H7 (cell line): ENCODE measurements at places on chromosomes 1 and 21.

- DNase-seq, result no peak
Observed at GRCh38 chr1:234841710-234842231, 231.8 kb upstream of the IRF2BP2 start.

DNA sequence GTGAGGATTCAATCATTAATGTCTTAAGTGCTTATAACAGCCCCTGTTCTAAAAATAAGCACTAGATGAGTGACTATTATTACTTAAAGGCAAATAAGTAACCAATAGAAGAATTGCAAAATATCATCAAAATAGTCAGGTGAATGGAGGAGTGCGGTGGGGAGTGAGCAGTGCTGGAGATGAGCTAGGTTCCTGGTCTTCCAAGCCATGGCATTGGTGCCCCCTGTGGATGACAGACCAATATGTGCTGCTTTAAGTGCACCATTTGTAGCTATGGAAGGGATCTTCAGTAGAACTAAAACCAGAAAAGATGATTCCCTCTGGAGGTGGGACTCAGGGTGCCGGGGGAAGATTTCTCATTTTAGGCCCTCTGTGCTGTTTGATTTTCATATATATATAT, 46.1 kb upstream of the SLC30A1 start:
- DNase-seq, result peak; percentile 58

DNA sequence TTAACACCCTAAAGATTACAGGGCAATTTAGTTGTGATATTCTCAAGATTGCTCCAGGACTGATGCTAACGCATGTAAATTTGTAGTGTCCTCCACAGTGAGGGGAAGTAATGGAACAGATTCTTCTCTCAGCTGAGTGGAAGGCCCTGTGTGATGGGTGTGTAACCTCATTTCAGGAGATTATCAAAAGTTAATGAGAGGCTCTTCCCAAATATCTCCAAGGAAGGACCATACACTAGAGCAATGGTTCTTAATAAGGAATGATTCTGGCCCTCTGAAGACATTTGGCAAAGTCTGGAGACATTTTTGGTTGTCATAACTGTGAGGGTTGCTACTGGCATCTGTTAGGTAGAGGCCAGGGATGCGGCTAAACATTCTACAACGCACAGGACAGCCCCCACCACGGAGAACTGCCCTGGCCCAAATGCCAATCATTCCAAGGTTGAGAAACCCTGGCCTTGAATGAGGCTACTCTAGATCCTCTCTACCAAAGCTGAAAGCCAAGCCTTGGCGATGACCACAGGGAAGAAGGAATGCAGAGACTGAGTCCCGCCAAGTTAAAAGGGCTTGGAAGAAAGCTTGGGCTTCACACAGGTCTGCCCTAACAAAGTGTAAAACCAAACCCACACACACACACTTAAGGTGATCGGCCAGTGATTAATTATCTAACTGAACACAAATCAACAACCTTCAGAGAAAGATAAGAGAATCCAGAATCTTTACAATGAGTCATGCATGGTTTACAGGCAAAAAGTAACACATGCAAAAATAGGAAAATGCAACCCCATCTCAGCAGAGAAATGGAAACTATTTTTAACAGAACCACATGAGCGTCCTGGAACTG, 135.8 kb downstream of the SYF2 start:
- no peak for DNase-seq

DNA sequence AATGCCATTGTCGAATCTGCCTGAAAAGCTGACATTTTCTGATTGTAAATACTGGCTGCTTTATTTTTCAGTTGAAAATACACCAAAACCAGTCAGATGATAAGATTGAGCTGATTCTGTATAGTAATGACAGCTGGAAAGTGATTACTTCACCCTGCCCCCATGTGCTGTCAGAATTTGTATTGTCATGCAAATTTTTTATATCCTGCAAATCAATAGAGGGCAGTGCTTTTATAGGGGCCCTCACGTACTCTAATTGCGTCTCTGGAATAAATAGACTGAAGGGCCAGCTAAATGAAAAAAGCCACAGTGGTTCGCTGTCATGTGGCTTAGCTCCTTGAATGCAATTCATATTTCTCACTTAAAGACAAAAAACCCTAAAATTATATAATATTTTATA, 208.6 kb downstream of the LHX8 start:
- peak; percentile 4 for DNase-seq

DNA sequence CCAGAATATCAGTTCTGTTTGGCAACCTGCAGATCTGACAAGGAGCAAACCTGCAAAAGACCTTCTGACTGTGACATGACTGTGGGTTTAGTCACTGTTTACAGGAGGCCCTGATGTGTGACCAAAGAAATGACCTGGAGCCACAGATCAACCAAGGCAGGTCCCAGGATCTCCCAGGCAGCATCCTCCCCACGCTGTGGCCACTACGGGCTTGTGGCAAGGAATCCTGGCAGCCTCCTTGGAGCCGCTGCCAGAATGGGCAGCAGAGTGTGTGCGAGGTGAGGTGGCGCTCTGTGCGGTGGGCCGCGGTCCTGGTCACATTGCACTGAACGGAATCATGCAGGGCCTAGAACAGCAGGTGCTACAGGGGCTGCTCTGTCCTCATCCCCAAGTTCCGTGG, 15.9 kb downstream of the MCM3AP start:
- DNase-seq, result no peak

GRCh38 chr1:17595602-17595925, 56.1 kb downstream of the ARHGEF10L start:
- DNase-seq, result no peak

- DNase-seq, result no peak
Observed at GRCh38 chr1:45191418-45191783, 15.0 kb downstream of the ZSWIM5 start.

GRCh38 chr1:215526147-215526845, 40.8 kb upstream of the KCTD3 start:
- DNase-seq, result peak; percentile 5

DNA sequence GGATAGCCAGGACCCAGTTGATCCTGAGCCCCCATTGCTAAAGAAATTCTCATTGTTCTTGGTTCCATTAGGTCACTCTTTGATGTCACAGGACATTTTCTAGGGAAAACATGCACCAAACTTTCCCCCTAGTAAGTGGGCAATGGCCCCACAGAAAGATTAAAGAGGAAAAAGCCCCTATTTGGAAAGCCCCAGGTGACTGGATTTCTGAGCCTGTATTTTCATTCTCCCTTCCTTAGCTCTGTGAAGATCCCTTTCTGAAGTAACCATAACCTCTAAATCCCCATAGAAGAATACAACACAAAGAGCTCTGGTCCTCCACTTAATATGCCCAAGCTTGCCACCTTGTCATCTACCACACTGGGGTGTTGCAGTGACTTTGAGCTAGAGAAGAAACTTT, 232.3 kb upstream of the FGGY start:
- no peak for DNase-seq

DNA sequence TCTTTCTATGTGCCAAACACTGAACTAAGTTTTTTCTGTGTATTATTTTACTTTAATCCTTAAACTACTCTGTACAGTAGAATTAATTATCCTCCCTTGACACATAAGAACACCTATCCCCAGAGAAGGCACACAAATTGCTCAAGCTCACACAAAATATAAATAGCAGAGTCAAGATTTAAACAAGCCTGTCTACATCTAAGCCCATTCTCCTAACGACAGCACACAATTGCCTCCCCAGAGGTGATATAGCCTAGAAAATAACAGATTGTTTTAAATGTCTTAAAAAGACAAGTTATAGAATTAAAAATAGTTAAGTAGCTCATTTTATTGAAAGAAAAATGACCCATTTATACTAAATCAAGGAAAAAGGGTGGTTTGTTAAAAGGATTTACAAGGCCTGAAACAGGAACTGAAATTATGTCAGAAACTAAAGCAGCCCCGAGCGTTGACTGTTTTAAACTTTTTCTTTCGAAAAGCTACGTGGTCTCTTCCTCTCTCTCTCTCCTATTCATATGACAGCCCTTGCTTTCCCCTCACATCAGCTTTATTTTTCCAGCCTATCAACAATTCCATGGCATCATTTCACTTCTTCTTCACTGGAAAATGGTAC, 30.5 kb downstream of the TNFSF18 start:
- no peak for DNase-seq

DNA sequence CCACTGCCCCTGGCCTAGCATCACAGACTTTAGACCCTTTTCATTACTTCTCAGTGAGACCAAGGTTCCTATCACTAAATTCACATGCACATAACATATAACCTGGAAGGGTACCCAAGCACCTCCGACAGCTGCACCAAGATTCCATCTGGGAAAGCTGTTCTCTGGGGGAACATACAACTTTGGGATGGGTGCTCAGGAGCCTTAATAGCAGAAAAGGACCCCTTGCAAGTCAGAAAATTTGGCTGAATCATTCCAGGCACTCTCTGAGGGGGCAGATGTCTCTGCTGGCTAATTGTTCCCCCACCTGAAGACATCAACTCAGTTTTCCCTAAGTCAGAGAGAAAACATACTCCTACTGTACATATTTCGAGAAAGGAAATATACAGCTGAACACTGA, 41.3 kb upstream of the PSEN2 start:
- DNase-seq, result no peak

- no peak for DNase-seq
Observed at GRCh38 chr1:111420377-111420776, 7.2 kb downstream of the OVGP1 start.

DNA sequence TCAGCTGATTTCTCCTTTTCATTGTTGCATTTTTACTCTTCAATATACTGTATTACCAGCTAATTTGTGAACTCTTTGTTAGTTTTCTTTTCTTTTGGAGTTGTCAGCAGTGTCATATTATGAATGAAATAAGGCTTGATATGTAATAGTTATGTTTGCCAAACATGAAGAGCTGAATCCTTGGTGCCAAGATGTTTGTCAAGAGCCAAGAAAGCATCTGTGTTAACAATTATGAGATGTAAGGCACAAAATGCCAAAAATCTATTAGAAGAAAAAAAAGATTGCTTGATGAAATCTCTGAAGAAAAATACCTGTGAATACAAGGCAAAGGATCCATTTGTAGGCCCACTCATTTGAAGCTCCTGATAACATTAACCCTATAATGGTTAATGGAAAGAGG, 48.4 kb upstream of the RNPC3 start:
- DNase-seq, result no peak

DNA sequence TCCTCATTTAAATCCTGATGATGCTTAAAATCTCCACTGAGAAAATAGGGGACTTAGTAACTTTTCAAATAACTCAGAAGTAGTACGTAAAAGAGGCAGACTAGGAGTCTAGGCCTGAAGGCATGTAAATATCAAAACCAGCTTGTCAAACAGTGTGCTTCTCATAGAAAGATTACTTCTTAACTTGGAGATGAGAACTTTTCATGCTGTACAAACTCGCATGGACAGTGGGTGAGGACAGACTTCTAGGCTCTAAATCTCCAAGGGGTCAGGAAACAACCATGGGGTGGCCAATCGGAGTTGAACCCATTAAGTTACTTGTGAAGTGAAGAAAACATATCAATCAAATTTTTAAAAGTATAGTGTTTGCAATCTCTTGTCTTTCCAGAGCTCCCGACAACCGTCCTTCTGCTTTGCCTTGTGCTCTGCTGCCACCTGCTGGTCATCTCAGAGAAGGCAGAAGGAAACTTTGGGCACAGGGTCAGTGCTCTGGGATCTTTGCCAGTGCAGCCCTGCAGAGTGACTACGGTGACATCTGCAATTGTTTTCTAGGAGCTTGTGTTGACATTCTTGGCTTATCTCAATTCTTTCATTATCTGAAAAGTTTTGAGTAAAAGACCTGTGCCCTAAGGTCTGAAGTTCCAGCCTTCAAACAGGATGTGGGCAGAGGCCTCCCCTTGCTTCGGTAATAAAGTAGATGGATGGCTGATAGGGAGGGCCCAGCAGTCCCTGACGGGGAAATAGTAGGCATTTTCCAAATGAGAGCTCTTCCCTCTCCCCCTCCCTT, 105.1 kb upstream of the PDE4B start:
- DNase-seq, result peak; percentile 35
